Activated T-cell treated with anti-CD3 and anti-CD28 coated beads, Interleukin-2, amount 50 U/mL, for 72 hours (primary cell): ENCODE measurements at places on chromosomes 12 and 14.
A peak's percentile ranks its signal among the peaks of the same experiment; 100 is the strongest.

GRCh38 chr14:50823051-50823761 lies 7.8 kb downstream of the NIN start:
- DNase-seq, result no peak

DNA sequence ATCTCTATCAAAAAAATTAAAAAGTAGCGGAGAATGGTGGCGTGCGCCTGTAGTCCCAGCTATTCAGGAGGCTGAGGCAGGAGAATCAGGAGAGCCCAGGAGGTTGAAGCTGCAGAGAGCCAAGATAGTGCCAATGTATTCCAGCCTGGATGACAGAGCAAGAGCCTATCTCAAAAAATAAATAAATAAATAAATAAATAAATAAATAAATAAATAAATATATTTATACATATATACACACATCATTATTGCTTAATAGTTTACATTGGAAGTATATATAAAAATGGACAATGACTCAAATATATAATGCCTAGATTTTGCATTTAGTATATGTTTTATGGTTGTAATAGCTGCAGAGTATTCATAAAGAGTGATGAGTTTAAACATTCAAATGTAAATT lies 53.1 kb downstream of the TOGARAM1 start:
- DNase-seq, result no peak

DNA sequence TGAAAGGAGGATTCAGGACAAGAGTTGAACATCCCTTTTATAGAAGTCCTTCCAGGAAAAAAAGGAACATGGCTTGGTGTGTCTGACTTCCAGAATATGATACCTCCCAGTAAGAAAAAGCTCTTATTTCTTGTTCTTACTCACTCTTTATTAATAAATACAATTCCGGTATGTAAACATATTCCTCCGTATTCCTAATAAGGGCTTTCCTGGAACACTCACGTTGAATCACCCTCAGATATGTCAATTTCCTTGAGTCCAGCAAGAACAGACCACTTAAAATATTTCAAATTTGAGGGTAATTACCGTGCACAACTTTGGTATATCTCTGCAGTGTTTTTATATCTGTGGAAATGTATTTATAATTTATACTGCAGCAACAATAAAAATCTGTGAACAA lies 385.6 kb downstream of the SYT1 start:
- DNase-seq, result no peak

DNA sequence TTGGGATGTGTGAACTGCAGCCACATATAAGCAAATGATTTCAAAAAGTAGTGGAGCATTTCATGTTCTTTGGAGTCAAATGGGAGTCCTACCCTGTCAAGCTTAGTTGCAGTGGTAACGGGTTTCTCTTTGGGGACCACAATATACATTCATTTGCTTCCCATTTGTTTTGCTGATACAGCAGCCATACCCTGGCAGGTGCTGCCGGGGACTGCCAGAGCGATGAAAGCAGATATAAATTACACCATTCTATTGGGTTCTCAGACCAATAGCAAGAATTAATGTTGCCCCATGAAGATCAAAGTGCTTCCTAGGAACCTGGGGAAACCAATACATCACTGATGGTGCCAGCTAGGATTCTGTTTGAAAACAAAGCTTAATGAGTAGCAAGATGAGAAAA lies 1621.5 kb upstream of the FLRT2 start:
- DNase-seq, result no peak

GRCh38 chr12:46896680-46897079 lies 70.9 kb upstream of the SLC38A4 start:
- no peak for DNase-seq

DNA sequence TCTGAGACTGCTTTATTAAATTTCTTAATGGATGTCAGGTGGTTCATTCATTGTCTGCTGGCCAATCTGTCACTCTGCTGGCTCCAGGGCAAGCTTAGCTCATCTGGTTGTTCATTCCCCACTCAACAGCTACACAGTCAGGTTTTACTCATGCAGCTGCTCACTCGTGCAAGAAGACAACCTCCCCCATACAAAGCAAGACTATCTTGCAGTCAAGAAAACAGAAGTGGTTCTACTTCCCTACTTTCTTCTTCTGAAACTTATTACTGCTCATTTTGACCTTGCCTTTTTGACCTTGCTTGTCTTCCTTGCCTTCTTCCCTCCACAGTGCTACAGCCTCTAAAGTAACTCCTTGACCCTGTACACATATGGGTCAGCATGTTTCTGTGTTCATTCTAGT lies 277.9 kb downstream of the SSPN start:
- no peak for DNase-seq

GRCh38 chr12:16119618-16120415 lies 157.7 kb downstream of the SLC15A5 start:
- DNase-seq, result no peak

GRCh38 chr12:51911788-51912711 lies 4.7 kb downstream of the ACVRL1 start:
- no peak for DNase-seq

- no peak for DNase-seq
These were observed 183.8 kb downstream of the FOXA1 start for GRCh38 chr14:37411079-37411735.

- DNase-seq, result no peak
These were observed 335.7 kb downstream of the BMP4 start for GRCh38 chr14:53620890-53621289.

DNA sequence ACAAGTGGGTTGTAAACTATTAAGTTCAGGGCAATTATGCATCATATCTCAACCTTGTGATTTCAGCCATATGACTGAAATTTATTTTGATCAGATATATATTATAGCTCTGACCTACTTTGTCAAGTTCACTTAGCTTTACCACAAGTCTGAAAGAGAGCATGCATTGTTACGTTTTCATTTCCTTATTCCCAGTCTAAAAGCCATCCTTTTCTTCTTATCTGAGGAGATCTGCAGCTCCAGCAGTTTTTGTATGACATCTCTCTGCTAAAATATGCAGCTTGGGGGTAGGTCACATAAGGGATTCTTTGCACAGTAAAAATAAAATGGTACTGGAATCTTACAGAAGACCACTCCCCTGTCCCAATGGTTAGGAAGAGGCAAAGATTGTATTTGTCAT lies 1682.8 kb upstream of the FLRT2 start:
- no peak for DNase-seq

DNA sequence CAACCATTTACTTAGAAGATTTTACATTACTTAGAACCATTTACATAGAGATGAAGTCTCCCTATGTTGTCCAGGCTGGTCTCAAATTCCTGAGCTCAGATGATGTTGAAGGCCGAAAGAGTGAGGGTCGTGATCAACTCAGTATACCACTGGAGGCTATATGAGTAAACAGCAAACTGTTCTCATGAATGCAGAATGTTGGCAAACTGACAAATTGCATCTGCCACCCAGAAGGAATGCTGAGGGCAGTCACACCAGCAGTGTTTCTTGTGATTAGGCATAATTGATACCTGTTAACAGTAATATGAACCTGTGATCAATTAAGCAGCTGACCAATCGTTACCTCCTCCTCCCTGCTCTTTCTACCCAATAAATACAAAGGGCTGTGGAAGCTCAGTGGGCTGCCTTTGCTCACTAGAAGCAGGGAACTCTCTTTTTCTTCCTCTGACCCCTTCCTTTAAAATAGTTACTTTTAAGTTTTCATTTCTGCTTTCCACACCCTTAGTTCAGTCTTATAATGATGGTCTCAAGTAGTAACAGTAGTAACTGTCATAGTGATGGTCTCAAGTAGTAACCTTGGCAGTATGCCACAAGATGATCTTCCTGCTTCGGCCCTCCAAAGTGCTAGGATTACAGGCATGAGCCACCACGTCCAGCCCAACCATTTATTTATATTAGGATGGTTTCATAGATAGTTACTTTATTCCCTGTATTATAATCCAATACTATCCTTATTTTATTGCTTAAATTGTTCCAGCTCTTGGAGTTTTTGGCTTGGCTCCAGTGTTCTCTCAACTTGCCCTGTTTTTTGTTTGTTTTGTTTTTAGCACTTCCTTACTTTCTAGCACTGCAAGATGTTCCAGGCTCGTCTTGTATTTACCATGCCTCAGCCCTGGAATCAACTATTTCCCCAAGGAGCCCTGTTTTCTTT lies 25.8 kb downstream of the LIMA1 start:
- no peak for DNase-seq

DNA sequence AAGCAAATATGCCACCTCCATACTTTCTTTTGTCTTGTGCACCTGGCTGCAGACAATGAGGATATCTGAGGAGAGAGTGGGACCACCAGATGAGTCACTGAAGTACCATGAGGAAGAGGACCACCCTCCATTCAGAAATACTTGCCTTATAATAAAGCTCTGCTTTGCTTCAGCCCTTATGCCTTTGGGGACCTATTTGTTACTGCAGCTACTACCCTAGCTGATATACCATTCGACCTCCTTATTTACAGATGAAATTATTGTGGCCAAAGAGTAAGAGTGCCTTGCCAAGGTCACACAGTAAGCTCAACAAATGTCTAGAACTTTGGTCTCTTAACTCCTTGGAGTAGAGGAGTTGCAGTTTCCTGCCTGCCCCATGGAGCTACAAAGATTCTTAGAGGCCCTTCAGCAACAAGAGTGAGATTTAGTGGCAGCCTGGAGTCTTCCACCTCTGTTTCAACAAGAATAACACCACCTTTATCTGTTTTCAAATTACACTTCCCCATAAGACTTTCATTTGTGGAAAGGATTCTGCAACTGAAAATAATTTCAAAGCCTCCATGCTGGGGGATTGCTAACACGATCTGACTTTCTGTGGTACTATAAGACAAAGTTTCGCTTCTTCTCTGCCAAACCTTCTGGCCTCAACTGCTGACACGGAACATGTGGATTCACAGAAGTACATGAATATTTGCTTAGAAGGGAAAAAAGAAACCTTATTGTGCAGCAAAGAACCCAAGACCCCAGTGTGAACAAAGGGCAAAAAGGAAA lies 3.6 kb downstream of the CMKLR1 start:
- DNase-seq, result no peak

- no peak for DNase-seq
These were observed 13.0 kb downstream of the HPD start for GRCh38 chr12:121845701-121846100.

DNA sequence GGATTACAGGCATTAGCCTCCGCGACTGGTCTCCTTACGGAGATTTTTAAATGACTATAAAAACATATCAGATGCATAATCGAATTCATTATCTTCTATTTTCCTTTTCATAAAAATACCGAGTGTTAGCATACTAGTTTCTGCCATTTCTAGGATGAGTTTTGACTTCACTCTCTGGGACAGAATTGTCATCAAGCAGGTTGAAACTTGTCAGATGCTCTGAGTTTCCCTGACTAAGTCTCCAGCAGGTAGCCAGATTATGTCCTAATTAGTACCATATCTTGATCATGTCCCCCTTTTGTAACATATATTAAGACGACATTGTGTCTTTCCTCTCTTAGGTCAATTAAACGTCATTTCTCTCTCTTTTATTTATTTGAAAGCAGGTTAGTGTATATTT lies 103.5 kb upstream of the RASSF8 start:
- DNase-seq, result no peak

- no peak for DNase-seq
These were observed 22.3 kb downstream of the ZNF268 start for GRCh38 chr12:133203344-133204263.

GRCh38 chr14:54709444-54709843 lies 142.5 kb downstream of the SAMD4A start:
- DNase-seq, result no peak

GRCh38 chr12:114403690-114404066 lies 2.3 kb downstream of the TBX5 start:
- DNase-seq, result no peak

DNA sequence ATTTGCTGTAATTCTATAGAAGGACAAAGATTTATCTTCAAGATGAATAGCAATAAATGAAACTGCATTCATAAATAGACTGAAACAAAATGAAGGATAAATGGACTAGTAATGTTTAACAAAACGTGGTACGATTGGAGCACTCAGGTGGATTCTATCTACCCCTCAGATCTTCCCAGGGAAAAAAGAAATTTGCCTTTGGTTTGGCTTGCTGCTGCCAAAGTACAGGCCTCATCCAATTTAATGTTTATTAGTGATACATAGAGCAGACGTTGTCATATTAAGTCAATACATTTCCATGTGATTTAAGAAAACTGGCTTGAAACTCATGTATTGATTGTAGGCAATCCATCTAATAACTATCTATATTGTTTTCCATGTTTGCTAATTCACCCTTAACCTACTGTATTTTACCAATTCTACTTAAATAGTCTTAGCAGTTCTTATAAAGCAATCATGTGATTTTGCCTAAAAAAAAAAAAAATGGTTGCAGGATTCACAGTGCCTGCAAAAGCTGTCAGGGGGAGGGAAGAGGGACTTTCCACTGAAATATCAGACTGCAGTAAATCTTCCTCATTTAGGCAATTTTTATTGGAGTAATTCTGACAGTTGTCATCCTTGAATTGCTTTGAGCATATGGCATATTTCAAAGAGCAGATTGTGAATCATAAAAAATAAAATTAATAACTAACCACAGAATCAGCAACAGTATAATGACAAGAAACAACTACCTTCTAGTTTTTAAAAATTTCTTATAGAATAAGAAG lies 242.2 kb upstream of the NPAS3 start:
- no peak for DNase-seq

DNA sequence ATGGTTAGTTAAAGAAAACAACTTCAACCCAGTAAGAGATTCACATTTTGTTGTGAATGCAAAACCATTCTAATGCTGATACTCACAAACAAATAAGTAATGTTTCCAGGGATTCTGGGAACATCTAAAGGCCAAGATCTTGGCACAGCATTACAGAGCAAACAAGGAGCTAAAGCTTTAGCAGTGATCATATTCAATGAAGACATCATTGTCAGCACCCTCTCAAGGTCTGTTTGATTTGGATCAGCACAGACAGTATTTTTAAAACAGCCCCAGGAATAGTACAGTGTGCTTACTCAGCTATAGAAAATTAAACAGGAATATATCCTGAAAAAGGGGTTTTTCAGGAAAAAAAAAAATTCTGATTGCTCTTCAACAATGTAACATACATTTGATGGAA lies 71.4 kb downstream of the TMEM260 start:
- DNase-seq, result no peak

DNA sequence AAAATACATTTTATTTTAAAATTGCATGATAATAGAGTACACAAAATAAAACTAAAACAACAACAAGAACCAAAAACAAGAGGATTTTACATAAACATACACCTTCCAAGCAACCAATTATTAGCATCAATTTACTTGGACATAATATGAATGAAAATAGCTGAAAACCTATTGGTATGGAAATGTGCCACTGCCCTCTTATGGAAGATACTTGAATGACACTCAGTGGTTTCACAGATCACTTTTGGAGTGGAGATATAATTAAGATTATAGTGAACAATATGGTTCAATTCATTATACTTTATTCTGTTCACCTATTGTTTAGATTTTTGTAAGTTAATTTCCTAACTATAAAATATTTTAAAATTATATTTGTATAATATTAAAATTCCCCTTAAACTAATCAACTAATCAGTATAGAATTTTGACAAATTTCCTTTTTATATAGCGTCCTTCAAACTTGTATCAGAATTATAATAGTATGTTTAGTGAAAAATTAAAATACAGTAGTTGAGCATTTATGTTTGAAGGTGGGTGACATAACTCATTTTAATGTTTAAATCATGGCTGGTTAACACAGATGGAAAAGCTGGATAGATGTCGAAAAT lies 70.1 kb downstream of the SLC6A15 start:
- DNase-seq, result peak; percentile 10

- no peak for DNase-seq
These were observed 23.3 kb downstream of the ZFYVE21 start for GRCh38 chr14:103738701-103739451.

- DNase-seq, result no peak
These were observed 31.3 kb downstream of the PRKAB1 start for GRCh38 chr12:119699199-119699760.

- DNase-seq, result no peak
These were observed 769.4 kb downstream of the MED13L start for GRCh38 chr12:115507951-115508722.

GRCh38 chr12:4505376-4505986 lies 33.2 kb upstream of the RAD51AP1 start:
- no peak for DNase-seq
